ENCODE measurements at places on chromosomes 3 and 15.

DNA sequence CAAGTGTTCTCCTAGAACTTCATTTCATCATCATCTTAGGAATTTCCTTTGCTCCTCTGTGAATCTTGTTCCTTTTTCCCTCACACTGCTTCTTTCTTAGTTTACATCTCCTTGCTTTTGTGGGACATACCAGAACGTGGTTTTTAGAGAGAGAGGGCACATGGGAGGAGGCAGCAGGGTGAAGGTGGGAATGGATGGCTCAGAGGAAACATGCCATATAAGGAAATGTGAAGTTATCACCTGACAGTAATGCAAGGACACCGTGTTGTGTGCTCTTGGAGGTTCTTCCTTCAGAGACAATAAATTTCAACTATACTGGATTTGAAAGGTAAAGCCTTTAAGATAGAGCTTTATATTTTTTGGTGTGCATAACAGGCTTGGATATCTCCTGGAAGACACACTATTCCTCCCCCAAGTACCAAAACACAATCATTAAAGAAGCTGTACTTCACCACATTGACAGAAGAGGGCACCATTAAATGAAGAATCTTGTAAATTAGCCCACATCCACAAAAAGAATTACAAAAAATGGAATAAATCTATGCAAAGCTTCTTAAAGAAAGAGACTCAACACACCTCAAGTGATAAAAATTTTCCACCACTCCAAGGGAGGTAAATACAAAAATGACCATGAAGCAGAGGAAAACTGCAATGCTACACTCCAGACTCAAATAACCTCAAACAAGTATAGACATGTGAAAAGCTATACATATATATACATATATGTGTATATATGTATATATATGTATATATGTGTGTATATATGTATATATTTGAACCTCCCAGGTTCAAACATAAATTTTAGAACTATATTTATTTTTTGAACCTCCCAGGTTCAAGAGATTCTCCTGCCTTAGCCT is 26.1 kb downstream of the RPL39L start:
- no peaks in the 10 kb centered on the region for H3K27me3 ChIP-seq
- no peaks in the 10 kb centered on the region for H3K4me1 ChIP-seq
- no peak overlapping the region for H3K4me3 ChIP-seq
- peaks cover 4% of the 10 kb centered on the region for H3K36me3 ChIP-seq
- no peak overlapping the region for H3K27ac ChIP-seq
- DNase-seq = no peak

GRCh38 chr15:62444104-62445022 is 279.3 kb upstream of the C2CD4B start:
- no peak overlapping the region for H3K4me3 ChIP-seq
- no peaks in the 10 kb centered on the region for H3K36me3 ChIP-seq
- H3K27me3 ChIP-seq = peaks cover 9% of the 10 kb centered on the region
- DNase-seq = no peak
- peaks cover 52% of the 10 kb centered on the region for H3K4me1 ChIP-seq
- peak overlapping the region; percentile 79 for H3K27ac ChIP-seq

- H3K27ac ChIP-seq = no peak overlapping the region
- H3K36me3 ChIP-seq = no peaks in the 10 kb centered on the region
- H3K4me1 ChIP-seq = peaks cover 4% of the 10 kb centered on the region
- no peak overlapping the region for H3K4me3 ChIP-seq
- peaks cover 4% of the 10 kb centered on the region for H3K27me3 ChIP-seq
- no peak for DNase-seq
Measured at GRCh38 chr3:46071222-46071858, 44.1 kb upstream of the XCR1 start.

GRCh38 chr15:79402136-79402535 is 30.0 kb upstream of the MINAR1 start:
- no peaks in the 10 kb centered on the region for H3K36me3 ChIP-seq
- peaks cover 15% of the 10 kb centered on the region for H3K4me1 ChIP-seq
- H3K27me3 ChIP-seq = no peaks in the 10 kb centered on the region
- no peak overlapping the region for H3K4me3 ChIP-seq
- no peak for DNase-seq

DNA sequence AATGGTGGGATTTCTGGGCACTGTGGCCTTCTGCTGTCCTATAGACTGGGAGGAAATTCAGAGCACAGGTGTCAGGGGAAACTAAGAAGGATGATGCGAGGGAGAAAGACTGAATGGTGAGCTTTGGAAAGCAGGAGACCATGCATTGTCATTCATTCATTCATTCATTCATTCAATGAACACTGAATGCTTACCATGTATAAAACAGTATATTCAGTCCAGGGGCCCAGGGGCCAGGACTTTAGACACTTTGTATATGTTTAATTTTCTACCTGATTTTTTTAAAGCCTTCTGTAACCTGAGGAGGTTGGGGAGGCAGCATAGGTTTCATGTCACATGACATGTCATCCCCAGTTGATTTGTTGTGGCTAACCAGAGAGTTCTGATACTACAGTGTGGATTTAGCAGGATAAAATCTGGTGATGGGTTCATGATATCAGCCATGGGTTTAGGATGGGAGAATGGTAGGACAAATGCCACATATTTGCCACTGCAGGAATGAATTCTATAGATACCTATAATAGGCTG is 57.7 kb upstream of the ATG7 start:
- DNase-seq = no peak
- H3K27ac ChIP-seq = no peak overlapping the region
- no peaks in the 10 kb centered on the region for H3K36me3 ChIP-seq
- no peak overlapping the region for H3K4me3 ChIP-seq

DNA sequence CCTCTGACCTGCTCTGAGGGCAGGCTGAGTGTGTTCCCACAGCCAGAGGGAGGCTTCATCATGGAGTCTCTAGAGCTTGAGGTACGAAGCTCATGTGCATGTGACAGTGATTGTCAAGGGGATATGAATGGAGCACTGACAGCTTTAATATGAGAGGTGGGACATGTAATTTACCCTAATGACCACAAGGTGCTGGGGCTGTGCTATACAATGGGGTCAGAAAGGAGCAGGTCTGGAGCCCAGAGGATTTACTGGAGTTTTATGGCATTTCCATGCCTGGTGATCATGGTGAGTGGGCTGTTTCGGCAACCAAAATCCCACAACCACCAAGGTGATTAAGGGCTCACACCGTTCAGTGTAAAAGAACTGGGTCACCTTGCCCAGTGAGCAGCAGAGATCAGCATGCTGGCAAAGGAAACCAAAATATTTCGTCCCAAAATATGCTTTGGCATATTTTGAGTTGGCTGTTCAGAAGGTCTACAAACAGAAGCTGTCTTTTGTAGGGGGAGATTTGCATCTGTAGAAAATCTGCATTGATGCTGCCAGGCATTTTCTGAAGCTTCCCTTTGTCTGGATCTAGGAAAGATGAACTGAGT is 40.1 kb upstream of the RASGRF1 start:
- no peak for DNase-seq
- no peak overlapping the region for H3K4me3 ChIP-seq
- H3K4me1 ChIP-seq = no peaks in the 10 kb centered on the region
- H3K27me3 ChIP-seq = peaks cover 45% of the 10 kb centered on the region
- no peaks in the 10 kb centered on the region for H3K36me3 ChIP-seq
- no peak overlapping the region for H3K27ac ChIP-seq

DNA sequence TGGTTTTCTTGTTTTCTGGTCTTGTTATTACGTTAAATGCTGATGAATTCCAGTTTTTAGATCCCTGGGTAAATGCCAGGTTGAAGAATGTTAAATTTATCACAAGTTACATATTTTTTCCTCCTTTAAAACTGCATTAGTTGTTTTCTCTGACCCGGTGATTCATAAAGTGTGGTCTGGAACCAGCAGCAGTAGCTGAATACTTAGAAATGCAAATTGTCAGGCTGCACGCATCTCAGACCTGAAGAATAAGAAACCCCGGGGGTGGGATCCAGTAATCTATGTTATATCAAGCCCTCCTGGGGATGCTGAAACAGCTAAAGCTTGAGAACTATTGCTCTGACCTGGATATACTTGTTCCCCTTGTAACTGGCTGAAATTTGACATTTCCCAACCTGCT is 69.1 kb downstream of the PEX5L start:
- peaks cover 13% of the 10 kb centered on the region for H3K4me1 ChIP-seq
- H3K27me3 ChIP-seq = no peaks in the 10 kb centered on the region
- no peak for DNase-seq
- H3K36me3 ChIP-seq = no peaks in the 10 kb centered on the region
- H3K4me3 ChIP-seq = no peak overlapping the region

GRCh38 chr15:39458131-39458530 is 122.7 kb upstream of the THBS1 start:
- H3K4me1 ChIP-seq = peaks cover 4% of the 10 kb centered on the region
- H3K4me3 ChIP-seq = no peak overlapping the region
- H3K27ac ChIP-seq = no peak overlapping the region
- no peaks in the 10 kb centered on the region for H3K36me3 ChIP-seq

DNA sequence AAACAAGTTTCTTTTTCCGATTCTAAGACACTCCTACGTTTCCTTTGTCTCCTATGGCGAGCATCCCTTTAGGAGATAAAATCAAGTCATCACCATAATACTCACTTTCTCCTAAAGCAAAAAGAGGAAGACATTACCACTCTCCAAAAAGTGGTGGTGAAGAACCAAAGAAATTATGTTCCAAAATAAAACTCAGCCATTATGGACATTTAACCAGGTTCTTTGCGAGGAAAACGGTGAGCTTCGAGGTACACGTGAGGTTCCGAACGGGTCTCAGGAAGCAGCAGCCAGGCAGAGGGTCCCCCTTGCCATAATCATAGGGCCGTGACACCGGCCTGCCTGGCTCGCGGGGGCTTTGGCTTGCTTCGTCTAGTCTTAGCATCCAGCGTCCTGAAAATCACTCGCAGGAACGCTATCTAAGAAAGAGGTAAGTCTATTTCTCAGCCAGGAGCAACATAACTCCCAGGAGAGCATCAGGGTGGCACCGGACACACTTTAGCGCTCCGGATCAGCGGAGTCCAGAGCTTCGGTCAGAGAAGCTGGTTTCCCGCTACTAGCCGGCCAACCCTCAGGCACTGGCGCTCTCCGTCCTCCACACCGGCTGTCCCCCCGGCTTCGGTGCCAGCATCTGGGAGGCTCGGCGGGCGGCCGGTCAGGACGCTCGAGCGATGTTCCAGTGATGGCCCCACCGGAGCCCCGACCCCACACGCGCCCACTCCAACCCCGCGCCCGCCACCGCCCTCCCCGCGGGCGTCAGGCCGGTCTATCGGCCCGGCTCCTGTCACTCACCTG is 581 bp downstream of the IP6K1 start:
- H3K36me3 ChIP-seq = peaks cover 25% of the 10 kb centered on the region
- DNase-seq = no peak
- H3K27ac ChIP-seq = peak overlapping the region; percentile 83
- H3K4me1 ChIP-seq = peaks cover 45% of the 10 kb centered on the region

DNA sequence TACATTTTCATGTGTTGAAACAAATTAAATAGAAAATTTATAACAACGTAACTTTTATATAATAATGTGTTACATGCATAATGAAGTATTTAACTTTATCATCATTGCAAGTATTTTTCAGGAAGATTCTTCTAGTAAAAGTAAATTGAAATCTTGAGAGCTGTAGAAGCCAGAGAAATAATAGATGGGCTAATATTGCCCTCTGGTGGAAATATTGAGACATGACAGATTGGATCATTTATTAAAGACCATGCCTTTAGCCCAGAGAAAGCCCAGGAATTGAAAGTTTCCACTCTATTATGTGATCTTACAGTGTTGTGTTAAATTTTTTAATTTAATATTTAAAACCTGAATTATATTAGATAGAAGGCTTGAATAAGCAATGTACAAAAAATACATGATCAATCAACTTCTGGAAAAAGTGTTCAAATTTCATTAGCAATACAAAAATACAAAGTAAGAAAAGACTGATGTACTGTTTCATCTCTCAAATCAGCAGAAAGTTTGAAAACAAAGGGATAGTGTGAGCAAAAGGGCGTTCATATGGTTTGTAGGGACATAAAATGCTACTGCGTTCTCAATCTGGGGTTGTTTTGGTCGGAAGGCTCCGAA is 52.7 kb upstream of the SPTSSB start:
- DNase-seq = no peak
- H3K27me3 ChIP-seq = peaks cover 4% of the 10 kb centered on the region
- no peak overlapping the region for H3K4me3 ChIP-seq
- no peaks in the 10 kb centered on the region for H3K36me3 ChIP-seq
- peaks cover 16% of the 10 kb centered on the region for H3K4me1 ChIP-seq

DNA sequence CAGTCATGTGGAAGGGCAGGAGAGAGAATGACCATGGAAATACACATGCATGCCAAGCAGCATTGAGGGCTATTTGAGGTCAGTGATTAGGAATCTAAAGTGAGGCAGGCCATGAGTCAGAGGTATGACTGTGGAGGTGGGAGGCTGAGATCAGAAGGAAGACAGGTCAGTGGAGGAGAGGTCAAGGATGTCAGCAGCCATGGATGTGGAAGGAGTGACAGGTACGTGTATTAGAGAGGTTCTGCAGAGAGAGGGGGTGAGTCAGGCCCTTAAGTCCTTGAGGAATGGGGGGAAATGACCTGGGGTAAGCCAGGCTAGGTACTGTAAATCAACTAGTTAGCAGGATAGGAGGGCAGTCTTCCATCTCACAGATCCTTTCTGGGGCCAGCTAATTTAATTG is 166.6 kb downstream of the ANO10 start:
- no peaks in the 10 kb centered on the region for H3K4me1 ChIP-seq
- H3K27me3 ChIP-seq = no peaks in the 10 kb centered on the region
- no peak overlapping the region for H3K4me3 ChIP-seq
- no peak overlapping the region for H3K27ac ChIP-seq
- H3K36me3 ChIP-seq = peaks cover 8% of the 10 kb centered on the region
- no peak for DNase-seq

- H3K27ac ChIP-seq = peak overlapping the region; percentile 24
- no peaks in the 10 kb centered on the region for H3K27me3 ChIP-seq
- DNase-seq = no peak
Measured at GRCh38 chr3:167880183-167880582, 144.7 kb downstream of the SERPINI1 start.

GRCh38 chr15:69145694-69146492 is 14.5 kb upstream of the GLCE start:
- peak; percentile 23 for DNase-seq
- peaks cover 32% of the 10 kb centered on the region for H3K4me1 ChIP-seq
- H3K4me3 ChIP-seq = peak overlapping the region; percentile 10
- H3K27ac ChIP-seq = no peak overlapping the region

- H3K27me3 ChIP-seq = peaks cover 3% of the 10 kb centered on the region
- peaks cover 38% of the 10 kb centered on the region for H3K4me1 ChIP-seq
- H3K36me3 ChIP-seq = peaks cover 15% of the 10 kb centered on the region
- no peak for DNase-seq
- H3K4me3 ChIP-seq = peak overlapping the region; percentile 57
- no peak overlapping the region for H3K27ac ChIP-seq
Measured at GRCh38 chr15:64991536-64992135, 1.9 kb upstream of the SPG21 start.
